Stimulated activated CD4-positive, alpha-beta T cell treated with anti-CD3 and anti-CD28 coated beads, Interleukin-1b, Interleukin-23, amount 100 ng/mL, for 1 hour (primary cell): ENCODE measurements at places on chromosomes 2 and 18.

DNA sequence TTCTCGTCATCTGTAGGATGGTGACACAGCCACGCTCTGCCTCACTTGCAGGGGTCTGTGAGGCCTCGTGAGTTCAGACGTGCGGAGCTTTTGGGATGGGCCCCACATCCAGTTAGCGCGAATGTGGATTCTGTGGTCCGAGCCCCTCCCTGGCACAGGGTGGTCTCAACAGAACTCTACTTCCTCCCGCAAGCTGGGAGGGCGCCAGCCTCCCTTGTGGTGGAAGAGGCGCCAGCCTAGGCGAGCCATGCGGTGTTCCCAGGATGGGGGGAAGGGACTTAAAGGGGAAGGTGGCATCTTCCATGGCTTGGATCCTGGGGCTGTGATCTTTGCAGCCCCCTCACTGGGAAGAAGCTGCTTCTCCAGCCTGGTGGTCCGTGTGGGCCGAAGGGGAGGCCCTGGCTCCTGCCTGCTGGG lies 1.4 kb downstream of the SNORC start:
- DNase-seq = no peak

DNA sequence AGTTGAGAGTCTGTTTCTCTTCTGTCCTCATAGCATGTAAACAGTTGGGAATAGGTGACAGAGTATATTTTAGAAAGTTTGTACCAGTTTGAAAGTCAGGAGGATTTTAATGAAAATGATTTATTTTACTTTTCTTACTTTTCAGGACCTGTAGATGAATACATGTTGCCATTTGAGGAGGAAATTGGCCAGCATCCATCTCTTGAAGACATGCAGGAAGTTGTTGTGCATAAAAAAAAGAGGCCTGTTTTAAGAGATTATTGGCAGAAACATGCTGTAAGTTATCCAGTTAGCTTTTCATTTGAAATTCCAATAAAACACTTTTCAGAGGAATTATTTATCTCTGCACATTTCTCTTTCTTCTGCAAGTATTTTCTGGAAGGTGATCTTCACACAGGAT lies 81.1 kb downstream of the ACVR2A start:
- DNase-seq = no peak

GRCh38 chr2:74333175-74333574 lies 10.0 kb downstream of the SLC4A5 start:
- no peak for DNase-seq

- no peak for DNase-seq
Observed at GRCh38 chr18:71707985-71708500, 836.1 kb downstream of the CBLN2 start.

- DNase-seq = no peak
Observed at GRCh38 chr2:143357966-143358365, 228.7 kb downstream of the ARHGAP15 start.

DNA sequence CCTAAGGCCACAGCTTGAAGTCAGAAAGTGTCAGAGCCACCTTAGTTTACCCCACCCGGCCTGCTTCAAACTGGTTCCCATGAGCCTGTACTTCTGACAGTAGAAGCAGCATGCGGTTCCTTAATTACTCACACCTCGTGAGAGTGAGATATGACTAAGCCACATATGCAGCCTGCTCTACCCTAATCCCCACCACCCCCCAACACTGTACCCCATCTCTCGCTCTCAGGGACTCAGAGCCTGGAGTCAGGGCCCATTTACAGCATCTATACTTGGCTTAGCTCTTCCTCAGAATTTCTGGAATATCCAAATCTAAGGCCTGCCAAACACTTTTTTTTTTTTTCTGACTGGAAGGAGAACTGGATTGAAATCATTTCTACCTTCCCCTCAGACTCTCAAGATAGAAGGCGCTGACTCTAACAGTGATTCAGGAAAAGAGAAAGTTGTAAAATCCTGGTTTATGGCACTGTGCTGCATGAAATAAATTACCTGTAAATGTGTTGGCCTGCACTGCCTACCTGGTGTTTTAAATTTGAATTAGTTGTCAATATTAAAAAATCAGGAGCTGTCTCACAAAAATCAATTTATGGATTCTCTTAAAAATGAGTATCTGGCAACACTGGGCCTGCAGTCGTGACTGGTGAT lies 360.0 kb downstream of the RND3 start:
- no peak for DNase-seq

DNA sequence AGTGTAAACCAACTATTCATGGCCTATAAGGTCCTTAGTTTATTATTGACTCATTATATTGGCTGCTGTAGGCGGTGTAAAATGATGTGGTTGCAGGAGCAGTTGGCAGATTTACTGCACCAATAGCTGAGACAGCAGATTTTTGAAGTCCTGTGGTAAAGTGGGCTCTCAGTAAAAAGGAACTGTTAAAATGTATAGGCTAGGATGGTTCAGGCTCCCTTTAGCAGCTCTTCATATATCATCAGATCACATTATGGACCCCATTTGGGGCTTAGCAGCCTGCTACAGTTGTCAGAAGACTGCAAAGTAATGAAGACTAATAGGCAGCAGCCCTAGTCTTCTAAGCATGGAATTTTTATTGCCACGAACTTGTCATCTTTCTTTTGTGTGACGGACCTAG lies 27.8 kb downstream of the MTX2 start:
- no peak for DNase-seq

- no peak for DNase-seq
Observed at GRCh38 chr2:66704786-66705185, 269.9 kb downstream of the MEIS1 start.

DNA sequence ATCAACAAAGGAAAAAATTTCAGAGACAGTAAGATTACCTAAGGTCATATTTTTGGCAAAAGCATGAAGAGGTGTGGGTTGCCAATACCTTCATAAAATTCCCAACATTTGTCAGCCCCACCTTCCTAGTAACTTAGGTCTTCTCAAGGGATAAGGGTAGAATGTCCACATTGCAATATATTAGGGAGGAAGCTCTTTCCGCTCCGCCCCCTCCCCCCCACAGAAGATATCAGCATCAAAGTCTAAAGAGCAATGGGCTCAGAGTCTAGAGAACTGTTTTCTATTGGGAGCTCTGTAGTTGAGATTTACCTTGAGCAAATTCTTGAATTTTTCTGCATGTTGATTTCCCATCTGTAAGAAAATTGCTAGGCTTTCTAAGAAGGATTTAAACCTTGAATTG lies 200.3 kb downstream of the CD226 start:
- DNase-seq = no peak

DNA sequence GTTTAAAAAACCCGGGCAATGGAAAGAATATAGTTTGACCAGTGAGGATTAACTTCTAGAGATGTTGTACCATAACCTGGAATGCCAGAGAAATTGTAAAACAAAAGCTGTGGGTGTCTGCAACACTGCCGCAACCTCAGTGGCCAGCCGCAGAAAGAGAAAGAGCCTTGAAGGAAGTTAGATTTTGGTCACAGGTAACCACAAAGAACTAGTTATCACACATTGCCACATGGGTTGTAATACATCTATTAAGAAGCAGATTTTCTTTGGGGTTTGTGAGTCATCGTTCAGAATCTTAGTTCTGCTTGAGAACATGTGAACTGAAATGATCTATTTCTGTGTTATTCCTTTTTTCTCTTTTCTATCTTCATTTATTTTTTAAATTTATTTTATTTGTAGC lies 222.9 kb upstream of the AGAP1 start:
- DNase-seq = no peak

GRCh38 chr2:203533676-203534591 lies 1.2 kb downstream of the RAPH1 start:
- DNase-seq = no peak

- no peak for DNase-seq
Observed at GRCh38 chr2:119544939-119545475, 758 bp downstream of the CFAP221 start.

DNA sequence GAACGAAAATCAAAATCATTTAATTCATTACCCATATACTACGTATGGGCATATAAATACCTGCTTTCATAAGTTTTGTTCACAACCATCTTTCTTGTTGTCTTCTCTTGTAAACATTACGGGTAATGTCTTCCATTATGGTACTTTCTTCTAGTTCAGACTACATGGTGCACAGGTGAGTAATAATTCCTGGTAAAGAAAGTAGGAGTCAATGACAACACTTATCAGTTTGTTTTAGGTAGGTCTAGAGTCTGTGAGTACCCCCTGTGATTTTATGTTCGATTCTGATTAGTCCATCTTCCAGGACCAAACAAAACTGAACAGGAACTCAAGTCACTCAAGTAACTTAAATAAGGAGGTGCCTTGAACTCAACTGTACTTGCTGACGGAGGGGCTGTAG lies 25.2 kb upstream of the CTLA4 start:
- no peak for DNase-seq

DNA sequence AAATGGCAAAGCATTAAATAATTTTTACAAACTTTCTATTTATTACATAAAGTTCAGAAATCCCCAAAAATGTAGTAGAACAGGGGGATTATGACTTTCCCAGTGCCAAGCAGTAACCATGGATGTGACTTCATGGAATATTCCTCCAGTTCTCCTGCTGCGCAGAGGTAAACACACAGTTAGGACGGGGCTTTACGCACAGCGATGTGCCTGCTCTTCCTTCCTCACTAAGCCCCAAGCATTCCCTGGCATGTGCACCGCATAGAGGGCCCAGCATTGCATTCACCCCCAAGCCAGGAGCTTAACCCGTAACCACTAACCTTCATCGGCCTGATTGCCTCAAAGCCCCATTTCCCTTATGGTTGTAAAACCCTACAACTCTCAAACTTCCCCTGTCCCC lies 471.7 kb downstream of the SOX11 start:
- no peak for DNase-seq

GRCh38 chr2:63679252-63679855 lies 90.6 kb downstream of the MDH1 start:
- DNase-seq = no peak

DNA sequence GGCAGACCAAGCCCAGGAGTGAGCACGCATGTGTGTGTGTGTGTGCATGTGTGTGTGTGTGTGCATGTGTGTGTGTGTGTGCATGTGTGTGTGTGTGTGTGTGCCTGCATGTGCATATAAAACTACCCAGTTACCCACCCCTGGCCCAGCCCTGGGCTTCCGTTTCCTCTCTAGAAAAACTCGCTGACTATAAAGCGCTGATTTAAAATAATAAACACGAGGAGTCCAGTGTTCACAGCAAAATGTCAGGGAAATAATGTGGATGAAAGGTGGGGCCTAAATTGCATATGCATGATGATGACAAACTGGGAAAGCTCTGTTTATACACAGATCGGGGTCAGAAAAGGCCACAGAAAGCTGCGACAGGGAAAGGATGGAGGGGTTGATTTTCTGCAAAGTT lies 7.5 kb downstream of the ADCY3 start:
- no peak for DNase-seq

DNA sequence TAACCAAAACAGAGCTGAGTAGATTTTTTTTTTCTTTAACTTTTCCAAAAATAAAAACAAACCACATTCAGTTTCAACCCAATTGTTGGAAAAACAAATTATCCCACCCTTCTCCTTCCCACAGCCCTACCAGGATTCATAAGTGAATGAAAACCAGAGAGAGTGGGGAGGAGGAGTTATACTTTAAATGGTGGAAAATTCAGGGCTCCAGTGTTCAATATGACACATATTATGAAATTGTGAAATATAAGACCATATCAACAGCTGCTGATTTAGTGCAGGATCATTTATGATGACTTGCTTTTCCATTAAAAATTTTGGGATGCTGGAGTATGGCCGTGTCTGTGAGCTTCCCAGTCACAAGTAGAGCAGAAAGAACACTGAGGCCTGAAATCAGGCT lies 26.7 kb downstream of the COLEC12 start:
- DNase-seq = no peak

GRCh38 chr2:5749347-5749746 lies 57.2 kb downstream of the SOX11 start:
- no peak for DNase-seq

GRCh38 chr2:73759285-73759764 lies 20.6 kb downstream of the DUSP11 start:
- DNase-seq = no peak

GRCh38 chr18:68937029-68937599 lies 139.2 kb downstream of the CCDC102B start:
- no peak for DNase-seq

DNA sequence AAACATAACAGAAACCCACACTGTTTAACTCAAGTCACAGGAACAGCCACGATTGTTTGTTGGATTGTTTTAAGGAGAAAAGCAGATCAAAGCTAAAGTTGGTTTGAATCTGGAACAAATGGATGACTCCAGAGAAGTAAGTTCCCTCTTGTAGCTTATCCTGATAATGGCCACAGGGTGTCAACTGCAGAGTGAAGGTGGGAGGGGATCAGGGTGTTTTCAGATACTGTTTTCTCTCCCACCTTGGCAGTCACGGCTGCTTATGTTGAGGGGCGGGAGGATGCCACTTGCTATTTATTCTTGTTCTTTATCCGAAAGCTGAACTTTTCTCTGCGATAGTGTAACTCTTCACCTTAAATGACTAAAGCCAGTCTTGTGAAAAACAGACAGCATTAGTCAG lies 36.5 kb upstream of the INPP4A start:
- no peak for DNase-seq

DNA sequence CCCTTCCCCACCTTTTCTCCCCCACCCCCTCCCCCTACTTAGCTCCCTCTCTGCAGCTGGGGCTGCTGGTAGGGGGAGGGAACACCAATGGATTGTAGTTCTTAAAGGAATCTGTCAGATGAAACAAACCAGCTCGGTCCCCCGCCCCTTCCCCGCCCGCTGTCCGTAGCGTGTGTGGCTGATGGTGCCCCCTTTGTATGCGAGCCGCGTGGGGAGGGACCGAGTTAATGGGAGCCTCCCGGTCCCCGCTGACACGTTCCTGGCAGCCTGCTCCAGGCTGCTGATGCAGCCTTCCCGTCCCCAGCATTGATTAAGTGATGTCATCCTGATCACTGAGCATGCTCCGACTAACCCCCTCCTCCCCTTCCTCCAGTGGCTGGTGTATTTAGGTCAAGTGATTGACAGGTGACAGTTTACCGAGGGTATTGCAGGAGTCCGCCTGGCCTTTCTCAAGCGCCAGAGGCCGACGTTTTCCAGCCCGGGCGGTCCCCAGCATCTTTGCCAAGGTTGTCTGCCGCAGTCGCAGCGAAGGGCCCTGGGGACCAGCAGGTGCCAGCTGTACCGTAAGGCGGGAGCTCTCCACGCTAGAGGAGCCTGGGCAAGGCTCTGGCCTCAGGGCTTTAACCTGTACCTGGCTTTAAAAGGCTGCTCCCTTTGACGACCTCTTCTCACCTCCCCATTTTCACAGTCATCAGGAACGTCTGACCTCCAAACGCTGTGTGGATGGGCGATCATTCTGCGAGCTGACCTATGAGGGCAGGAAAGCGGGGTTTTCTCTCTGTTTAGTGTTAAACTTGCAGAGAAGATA lies 1.8 kb downstream of the KIF5C start:
- DNase-seq = no peak

DNA sequence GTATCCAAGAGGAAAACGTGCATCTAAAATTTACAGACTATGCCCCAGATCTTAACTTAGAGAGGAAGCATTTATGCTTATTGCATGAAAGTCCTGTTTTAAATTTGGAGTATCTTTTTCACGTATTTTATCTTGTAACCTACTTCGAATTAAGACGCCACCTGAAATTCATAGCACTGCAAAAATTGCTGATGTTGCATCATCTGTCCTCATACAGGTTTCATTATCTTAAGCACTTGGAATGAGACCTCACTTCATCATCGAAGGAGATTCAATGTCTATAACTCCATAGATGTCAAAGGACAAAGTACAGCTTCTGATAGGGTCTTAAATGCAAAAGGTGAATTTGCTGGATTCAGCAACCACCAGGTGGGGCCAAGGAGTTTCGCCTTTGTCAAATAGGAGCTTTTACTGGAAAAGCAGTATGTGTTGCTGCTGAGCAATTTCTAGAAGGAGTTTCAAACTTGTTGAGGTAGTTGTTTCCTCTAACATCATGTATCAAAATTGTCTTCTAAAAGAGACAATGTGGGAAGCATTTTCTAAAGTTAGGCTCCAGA lies 106.4 kb upstream of the CCDC85A start:
- DNase-seq = no peak
